ENCODE measurements at places on chromosomes 2 and 18. TPM values are rescaled to one million over a fixed set of nuclear protein-coding genes. Genes with fewer than 3 reads are reported as not detected.

DCDC2C gene
- total RNA-seq, result not detected

DNA sequence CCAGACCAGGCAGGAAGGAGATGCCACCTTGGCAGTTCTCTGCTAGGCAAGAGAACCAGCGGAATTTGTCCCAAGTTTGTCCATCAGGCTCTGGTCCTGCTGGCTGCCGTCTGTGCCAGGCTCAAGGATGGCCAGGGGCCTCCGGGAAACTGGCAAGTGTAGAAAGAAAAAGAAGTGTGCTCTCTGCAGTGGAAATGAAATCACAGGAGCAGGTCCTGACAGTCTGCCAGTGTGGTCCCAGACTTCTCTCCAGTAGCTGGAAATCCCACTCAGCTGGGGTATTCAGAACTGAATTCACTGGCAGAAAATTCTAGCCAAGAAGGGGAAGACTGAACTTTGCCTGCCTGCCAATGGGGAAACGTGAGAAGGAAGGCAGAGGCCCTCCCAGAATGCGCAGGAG lies 91.0 kb downstream of the STPG4 start:
- no peak for DNase-seq
- no peak overlapping the region for H3K4me3 ChIP-seq

- H3K36me3 ChIP-seq, result no peaks in the 10 kb centered on the region
- H3K27ac ChIP-seq, result no peak overlapping the region
- no peak for DNase-seq
- no peaks in the 10 kb centered on the region for H3K27me3 ChIP-seq
- no peak overlapping the region for H3K4me3 ChIP-seq
Observed at GRCh38 chr2:213089438-213089837, 62.0 kb downstream of the IKZF2 start.

DNA sequence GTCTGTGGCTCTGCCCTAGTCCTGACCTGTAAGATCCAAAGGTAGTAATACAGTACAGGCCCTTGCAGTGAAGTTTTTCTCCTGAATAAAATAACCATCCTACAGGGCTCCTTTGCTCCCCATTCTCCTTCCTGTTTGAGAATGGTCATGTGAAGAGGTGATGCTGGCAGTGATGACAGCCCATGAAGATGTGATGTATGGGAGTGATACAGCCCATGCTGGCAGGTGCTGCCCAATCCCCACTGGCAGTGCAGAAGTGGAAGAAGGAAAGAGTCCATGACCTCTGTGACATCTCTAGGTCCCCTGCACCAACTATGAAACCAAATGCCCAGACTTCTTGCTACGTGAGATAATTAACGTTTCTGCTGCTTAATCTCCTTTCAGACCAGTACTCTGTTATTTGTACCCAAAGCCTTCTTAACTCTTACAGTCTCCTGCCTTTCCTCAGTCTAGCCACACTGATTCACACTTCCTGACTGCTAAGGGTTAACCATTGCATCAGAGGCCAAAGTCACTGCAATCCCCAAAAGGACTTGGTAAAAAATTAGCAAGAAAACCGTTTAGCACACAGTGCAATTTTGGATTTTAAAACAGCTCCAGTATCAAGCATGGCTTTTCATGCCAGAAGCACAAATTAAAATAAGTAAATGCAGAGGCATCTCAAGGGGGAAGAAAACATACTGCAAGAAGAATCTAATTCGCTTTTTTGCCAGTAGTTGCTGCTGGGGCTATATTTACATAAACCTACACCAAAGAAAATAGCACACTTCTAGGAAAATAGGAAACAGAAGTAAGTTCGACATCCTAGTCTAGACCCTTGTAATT lies 98.0 kb downstream of the STK39 start:
- H3K36me3 ChIP-seq, result peaks cover 4% of the 10 kb centered on the region
- H3K4me3 ChIP-seq, result no peak overlapping the region
- peaks cover 19% of the 10 kb centered on the region for H3K4me1 ChIP-seq
- H3K27me3 ChIP-seq, result no peaks in the 10 kb centered on the region
- no peak for DNase-seq

CRYBA2 gene
- not detected for total RNA-seq

All from vagina (tissue), 2 donors.